ENCODE measurements at places on chromosomes 7 and 10.

GRCh38 chr7:92691578-92691977 lies 101.4 kb upstream of the FAM133B start:
- no peak for DNase-seq

DNA sequence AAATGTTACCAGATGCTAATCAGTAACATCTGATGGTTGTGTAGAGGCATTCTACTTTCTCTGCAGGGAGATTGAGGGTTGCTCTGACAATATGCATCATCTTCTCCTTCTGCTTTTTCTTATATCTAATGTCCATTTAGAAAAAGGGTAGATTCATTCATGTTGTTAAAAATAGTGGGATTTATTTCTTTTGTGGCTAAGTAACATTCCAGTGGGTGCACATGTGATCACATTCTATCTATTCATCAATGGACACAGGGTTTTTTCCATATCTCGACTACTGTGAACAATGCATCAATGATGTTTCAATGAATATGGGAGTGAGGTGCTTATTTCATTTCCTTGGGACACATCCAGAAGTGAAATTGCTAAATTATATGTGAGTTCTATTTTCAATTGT lies 103.9 kb downstream of the CRPPA start:
- DNase-seq = no peak

DNA sequence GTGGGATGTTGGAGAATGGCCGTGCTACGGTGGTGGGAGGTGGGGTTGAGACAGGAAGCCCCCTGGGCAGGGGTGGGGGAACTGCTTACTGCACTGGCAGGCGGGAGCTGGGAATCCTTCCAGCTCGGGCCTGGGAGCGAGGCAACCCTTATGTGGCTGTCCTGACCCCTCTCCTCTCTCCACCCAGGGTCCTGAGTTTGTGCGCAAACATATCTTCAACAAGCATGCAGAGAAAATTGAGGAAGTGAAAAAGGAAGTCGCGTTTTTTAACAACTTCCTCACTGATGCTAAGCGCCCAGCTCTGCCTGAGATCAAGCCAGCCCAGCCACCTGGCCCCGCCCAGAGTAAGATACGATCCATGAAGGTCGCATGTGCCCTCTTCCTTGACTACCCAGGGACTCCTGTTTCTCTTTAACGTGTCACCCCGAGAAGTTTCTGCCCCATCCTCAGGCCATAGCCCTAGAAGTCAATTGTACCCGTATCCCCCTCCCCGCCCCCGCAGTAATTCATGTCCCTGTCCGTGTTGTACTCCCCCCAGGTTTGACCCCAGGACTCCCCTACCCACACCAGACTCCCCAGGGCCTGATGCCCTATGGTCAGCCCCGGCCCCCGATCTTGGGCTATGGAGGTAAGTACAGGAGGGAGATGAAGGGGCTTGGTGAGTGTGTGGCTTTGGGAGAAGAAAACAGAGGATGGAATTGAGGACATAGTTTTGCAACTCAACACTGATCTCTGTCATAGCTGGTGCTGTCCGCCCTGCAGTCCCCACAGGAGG lies 1.8 kb downstream of the UFSP1 start:
- peak; percentile 33 for DNase-seq

DNA sequence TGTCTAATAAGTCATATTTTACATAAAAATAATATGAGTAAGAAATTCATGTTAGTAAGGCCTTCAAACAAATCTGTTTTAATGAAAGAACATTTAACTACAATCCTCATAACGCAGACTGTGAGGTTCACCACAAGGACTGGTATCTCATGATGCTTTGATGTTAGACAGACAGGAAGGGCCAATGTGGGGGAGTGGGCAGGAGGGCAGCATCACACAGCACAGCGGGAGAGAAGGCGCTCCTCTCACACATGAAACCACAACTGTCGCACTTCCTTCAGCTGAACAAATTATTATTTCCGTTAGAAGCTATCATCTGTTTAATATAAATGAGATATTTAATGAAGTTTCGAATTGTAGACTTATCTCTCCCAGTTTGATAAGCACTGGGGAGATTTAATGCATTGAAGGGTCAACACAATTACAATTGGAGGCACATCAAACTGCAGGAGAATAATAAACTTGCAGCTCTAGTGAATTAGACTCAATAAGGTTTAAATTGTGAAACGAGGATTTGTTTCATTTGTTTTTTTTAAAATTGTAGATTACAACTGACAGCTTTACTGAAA lies 466.1 kb downstream of the PARD3 start:
- DNase-seq = no peak

GRCh38 chr7:92057375-92057774 lies 76.9 kb downstream of the CYP51A1 start:
- DNase-seq = no peak

GRCh38 chr7:106064771-106065574 lies 47.1 kb downstream of the SYPL1 start:
- DNase-seq = no peak

- DNase-seq = no peak
These were observed 597.6 kb downstream of the PCDH15 start for GRCh38 chr10:54203401-54203800.

- no peak for DNase-seq
These were observed 2.5 kb downstream of the ZEB1 start for GRCh38 chr10:31321396-31321941.

GRCh38 chr7:2819161-2819953 lies 24.8 kb downstream of the GNA12 start:
- no peak for DNase-seq

DNA sequence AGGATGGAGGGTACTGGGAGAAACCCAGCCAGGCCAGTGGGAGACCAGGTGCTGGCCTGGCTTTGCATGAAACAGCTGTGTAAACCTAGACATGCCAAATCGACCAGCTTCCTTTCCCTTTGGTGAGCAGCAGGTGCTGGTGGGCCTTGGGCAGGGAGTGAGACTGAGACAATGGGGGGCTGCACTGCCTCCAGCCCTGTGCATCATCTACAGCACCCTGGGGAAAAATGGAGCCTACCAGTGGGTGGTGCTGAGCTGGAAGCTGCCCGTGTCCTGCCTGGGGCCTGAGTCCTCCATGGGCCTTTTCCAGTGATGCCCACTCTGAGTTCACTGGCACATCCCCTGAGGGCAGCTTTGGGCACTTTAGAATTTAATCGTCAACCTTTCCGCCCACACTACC lies 19.2 kb upstream of the DDC start:
- no peak for DNase-seq

- no peak for DNase-seq
These were observed 22.7 kb downstream of the CDHR3 start for GRCh38 chr7:105985672-105986215.

DNA sequence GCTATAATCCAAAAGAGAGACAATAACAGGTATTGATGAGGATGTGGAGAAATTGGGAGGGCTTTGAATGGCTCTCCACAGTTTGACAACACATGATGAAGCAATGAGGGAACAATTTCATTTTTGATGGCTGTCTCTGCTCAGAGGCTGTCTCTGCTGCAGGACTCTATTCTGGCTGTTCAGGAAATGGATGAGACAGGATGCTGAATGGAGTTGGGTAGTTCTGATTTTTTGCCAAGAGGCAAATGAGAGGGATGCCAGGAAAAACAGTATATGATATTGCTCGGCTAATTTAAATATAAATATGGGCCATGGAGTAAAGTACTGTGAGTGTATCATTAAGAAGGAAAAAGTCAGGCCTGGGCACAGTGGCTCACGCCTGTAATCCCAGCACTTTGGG lies 16.8 kb downstream of the APBB1IP start:
- DNase-seq = no peak

DNA sequence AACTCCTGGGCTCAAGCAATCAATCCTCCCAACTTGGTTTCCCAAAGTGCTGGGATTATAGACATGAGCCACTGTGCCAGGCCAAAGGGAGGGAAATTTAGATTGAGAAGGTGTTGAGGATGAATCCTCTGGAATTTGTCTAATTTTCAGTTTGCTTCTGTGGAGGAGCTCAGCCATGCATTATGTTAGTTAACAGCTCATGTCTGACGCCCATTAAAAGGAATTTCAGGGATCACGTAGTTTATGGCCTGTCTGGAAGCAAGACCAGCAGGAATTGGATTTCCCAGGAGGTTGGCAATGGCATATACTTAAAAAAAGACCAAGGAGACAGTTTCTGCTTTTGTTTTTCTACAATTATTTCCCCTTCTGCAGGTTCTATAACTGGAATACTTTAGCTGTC lies 165.7 kb downstream of the OTUD1 start:
- no peak for DNase-seq
